ENCODE measurements at places on chromosomes 2 and 18.

GRCh38 chr2:112690853-112691401 lies 29.9 kb upstream of the NT5DC4 start:
- DNase-seq = peak; percentile 31

GRCh38 chr2:78109272-78109671 lies 587.1 kb upstream of the LRRTM4 start:
- DNase-seq = no peak

GRCh38 chr2:216465579-216466195 lies 33.0 kb upstream of the RPL37A start:
- no peak for DNase-seq

DNA sequence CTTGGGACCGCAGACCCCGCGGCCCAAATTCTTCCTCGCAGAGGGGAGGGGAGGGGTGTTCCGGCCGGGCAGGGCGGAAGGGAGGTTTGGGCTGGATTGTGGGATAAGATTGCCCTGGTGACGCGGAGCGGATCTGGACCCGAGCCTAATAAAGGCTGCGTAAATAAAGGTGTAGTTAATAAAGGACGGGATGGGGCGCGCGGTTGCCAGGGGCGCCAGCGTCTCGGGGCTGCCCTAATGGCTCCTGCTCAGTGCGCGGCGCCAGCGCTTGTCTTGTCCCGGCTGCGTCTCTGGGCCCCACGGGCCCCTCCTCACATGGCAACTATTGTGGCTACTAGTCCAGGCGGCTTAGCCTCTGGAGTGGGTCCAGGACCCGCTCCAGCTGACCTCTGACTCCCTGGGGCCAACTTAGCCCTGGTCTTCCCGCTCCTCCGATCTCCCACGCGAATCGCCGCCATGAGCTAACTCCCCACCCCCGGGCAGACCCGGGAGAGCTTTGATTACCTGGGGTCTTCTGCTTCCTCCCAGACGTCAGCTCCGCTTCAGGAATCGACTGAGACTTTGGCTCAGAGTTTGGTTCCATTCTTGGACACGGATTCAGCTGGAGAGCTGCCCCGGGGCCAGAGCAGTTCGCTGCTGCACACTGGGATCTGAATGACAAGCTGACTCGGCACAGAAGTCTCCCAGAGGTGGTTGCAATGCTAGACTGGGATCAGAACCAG lies 36.5 kb downstream of the SLC25A52 start:
- DNase-seq = peak; percentile 11

GRCh38 chr2:126507425-126507911 lies 148.5 kb upstream of the GYPC start:
- peak; percentile 90 for DNase-seq

DNA sequence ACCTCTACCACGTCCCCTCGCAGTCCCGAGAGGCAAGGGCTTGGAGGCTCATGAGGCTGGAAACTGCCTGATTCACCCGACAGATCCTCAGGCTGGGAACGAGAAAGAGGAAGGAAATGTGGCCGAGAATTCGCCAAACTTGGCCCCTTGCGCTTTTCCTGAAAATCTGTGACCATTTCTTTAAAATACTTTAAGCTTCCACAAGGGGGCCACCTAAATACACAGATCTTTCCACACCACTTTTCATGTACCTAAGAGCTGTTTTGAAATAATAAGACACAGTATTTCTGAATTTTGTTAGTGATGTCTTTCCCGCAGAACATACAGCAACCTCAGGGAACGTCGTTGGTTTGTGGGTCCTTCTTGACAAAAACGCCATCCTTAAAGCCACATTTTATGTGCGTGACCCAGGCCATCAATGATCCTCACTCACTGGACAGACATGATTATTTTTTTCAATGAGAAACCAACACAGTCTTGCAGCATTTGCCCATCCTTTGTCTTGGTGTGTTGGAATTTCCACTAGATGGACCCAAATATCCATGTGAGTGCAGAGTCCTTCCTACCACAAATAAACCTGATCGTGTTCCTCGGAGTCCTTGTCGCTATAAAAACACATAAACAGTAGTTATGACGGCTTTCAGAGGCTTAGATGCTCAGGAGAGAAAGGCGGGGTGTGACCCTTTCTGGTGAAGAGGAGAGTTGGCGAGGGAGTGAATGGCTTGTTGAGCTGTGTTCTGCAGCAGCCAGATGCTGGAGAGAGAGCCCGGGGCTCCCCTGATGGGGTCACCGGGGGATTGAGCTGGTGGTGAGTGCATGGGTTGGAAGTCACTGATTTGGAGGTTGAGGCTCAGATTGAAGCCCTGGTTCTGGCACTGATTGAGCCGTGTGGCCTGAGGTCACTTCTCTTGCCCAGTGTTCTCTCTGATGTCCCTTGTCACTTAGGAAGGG lies 25.0 kb downstream of the DCDC2C start:
- DNase-seq = peak; percentile 51

GRCh38 chr2:99403084-99403483 lies 65.9 kb downstream of the EIF5B start:
- no peak for DNase-seq

DNA sequence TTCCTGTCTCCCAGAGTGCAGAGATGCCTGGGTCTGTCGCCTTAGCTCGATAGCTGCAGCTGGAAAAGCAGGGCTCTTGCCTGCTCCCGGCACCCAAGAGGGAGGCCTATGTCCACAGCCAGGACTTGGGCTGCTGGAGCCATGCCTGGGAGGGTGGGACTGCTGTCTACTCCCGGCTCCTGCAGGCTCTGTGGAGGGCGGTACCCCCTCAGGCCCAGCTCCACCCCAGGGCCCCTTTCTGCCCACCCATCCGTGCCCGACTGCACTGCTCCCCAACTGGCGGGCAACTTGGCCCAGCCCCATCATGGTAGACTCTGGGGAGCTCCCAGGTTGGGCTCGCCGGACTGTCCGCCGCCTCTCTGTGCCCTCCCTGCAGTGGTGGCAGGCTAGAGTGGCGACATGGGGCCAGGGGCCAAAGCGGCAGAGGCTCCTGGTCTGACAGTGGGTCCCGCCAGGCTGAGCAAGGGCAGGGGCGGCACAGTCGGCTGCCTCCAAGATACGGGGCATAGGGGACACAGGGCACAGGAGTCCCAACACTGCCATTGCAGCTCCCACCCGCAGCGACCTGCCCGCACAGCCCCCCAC lies 901.0 kb downstream of the CCDC85A start:
- DNase-seq = no peak

GRCh38 chr2:100978582-100979191 lies 23.4 kb upstream of the RPL31 start:
- no peak for DNase-seq
